ENCODE measurements at places on chromosomes 7 and 10.

DNA sequence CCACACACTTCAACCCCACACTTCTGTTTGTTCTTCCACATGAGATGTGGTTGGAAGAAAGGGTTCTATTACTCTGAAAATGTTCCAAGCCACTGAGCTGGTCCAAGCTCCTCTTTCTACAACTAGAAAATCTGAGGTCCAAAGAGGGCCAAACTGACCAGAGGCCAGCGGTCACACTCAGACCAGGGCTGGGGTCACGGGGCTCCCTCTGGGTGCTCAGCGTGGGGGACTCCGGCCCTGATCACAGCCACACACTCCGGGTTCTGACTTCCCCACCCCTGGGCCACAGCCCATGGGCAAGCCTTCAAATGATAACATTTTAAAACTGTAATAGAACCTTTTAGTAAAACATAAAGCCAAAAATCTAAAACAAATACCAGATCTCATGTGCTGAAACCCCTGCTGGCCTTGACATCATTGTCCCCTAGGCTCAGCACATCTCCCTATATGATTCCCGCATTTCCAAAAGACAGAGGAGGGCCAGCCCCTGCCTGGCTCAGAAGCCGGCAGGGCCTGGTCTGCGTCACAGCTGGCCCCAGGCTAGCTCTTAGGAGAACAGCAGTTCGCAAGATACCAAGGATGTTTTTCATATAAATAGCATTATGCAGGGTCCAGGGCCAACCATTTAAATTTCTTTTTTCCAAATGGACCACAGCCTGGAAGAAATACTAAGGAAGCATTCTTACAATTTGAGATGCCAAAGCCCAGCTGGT is 3.3 kb downstream of the CRYGN start:
- no peak for DNase-seq

DNA sequence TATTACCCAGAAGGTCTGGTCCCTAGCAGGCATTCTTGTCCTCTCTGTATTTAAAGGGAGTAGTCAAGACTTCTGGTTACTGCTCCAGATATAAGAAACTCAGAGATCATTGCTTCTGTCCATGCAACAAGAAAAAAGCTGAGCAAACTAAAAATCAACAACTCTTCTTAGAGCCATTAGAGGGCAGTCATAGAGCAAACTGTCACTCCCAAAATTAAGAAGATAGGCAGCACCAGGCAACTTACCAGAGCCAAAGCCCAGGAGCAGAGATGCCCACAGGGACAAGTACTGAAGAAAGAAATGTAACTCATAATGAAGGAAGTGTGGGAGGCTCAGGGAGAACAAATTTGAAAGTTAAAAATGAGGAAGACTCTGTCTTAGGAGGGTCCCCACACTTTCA is 472.9 kb upstream of the COBL start:
- no peak for DNase-seq

DNA sequence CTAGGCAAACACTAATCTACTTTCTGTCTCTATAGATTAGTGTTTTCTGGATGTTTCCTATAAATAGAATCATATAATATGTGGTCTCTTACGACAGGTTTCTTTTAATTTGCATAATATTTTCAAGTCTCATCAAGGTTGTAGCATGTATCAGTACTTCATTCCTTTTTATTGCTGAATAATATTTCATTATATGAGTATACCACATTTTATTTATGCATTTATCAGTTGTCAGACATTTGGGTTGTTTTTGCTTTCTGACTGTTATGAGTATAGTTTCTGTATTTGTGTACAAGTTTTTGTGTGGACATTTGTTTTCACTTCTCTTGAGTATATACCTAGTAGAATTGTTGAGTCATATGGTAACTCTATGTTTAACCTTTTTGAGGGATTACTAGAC is 48.2 kb downstream of the SHOC2 start:
- no peak for DNase-seq

- no peak for DNase-seq
Observed at GRCh38 chr10:72087969-72088888, at the start of gene SPOCK2. SPOCK2 (minus strand) TSS chr10:72088551; CDS start chr10:72088328, 223 bp downstream.

DNA sequence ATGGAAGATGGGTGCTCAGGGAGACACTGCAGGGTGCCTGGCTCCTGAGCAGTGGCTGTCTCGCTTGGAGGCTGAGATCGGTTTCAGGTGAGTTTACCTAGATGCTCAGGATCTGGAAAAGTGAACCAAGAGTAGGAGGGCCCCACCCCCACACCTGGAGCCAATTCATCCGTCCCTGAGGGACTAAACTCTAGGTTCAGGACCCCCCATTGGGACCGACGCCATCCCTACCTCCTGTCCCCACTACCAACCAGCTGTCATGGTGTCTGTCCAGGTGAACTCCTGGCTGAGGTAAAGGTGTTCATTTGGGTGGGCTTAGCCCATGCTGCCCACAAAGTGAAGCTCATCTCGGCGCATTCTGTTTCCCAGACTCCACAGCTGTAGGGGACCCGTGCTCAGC is 174.6 kb upstream of the PLPP4 start:
- DNase-seq: no peak

Measured in HFF-Myc (cell line).